Bone marrow (tissue), 2 donors: ENCODE measurements at places on chromosomes 13 and 19.

DNA sequence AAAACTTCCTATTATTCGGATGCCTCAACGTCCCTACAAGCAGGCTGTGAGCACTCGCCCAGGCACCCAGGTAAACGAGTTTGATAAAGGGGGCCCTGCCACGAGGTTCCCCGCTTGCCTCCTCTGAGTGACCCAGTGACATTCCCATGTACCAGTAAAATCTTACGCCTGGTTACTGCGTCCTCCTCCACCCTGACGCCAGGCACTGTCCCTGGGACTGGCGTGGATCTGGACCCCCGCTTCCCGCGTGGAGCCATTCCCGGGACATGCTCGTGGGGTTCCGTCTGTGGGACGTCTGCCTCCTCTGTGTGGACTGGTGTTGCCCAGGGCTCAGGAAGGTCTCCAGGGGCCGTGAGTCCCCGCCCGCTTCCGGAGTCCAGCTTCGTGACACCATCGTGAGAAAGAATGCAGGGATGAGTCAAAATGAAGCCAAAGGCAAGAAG, 407 bp upstream of the ZNF550 start:
- DNase-seq, result no peak

GRCh38 chr13:64697226-64697625, 2532.9 kb downstream of the PCDH9 start:
- DNase-seq, result no peak

DNA sequence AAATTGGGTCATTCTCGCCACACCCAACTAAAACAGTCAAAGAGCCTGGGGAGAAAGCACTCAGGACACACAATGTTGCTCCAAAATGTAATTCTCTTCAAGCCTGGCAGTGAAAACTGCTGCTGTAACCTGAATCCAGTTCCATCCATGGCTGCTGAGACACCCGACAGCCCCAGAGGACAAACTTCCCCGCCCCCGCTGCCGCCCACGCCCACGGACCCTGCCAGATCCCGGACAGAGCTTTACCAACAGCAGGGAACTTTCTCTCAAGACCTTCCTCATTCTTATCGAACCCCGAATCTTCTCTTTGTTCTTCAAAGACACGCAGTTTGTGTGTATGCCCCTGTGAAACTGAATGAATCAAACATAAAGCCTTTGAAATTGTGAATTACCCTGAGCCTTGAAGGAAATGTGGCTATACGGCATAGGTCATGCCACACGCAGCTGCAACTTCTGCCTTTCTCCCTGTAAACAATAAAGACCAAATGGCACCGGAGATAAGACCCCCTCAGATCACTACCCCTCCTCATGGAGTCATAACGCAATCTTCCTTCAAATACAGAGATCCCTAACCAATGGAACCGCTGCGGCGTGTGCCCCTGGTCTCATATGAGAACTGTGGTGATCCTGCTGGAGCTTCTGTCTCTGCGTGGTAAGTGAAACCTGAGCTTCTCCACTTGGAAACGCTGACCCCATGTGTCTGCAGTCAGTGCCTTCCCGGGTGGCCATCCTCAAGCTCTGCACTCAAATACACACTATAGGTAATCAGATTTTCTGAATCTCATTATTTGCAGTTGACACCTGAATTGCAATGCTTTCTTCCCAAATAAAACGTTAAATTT, 4.8 kb upstream of the LAMP1 start:
- no peak for DNase-seq

DNA sequence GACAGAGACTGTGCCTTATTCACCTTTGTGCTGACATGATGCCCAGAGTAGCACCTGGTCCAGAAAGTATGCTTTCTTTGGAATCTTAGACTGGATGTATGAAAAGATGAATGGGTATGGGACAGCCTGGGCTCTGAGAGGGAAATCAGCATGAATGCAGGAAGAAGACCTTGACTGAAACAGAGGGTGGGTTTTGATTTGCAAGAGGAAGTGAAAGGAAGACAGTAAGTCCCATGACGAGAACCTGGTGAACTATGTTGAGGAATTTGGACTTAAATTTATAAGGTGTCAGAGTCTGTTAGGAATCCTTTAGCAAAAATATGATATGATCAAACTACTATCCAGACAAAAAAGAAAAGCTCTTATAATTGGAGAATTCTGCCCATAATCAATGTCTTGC, 301.9 kb downstream of the SPRY2 start:
- DNase-seq, result no peak

DNA sequence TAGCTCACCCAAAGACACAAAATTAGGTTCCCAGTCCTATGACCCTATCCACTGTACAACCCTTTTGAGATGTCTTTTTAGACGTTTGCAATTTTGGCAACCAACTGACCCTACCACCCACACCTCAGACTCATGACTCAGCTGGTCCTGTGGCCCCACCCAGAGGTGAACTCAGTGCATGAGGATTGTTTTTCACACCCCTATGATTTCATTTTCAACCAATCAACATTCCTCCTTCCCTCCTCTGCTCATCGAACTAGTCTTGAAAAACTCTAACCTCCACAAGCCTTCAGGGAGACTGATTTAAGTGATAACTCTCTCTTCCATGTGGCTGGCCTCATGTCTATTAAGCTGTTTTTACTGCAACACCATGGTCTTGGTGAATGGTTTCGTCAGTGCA, 350.7 kb downstream of the UQCRFS1 start:
- DNase-seq, result no peak

- DNase-seq, result peak; percentile 33
These were observed 82.8 kb upstream of the MTIF3 start for GRCh38 chr13:27533155-27533643.

DNA sequence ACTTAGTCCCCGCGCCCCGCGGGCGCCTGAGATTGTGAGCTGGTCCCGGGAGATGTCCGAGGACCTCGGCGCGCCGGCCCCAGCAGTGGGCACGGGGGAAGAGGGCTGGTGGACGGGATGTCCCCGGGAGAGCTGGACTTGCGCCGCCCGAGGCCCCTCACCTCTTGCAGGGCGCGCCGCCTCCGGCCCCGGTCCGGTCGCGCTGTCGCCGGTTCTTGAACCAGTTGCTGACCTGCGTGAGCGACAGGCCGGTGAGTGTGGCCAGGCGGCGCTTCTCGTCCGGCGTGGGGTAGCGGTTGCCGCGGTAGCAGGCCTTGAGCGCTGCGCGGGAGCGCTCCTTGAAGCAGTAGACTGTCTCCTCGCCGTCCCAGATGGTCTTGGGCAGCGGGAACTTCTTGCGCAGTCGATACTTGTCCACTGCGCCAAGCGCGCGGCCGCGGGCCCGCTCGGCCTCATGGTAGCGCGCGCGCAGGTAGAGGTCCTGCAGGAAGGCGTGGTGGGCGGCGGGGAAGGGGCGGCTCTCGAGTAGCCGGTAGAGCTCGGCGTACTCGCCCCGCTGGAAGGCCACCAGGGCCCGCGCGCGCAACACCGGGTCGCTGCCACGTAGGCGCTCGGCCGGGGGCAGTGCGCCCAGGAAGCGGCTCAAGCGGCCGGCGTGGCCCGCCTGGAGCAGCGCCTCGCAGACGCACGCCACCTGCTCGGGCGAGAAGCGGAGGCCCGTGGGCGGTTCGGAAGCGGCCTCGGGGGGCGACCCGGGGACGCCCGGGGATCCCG, 984 bp downstream of the SIX5 start:
- DNase-seq, result no peak

GRCh38 chr13:80157261-80157932, 183.5 kb downstream of the SPRY2 start:
- DNase-seq, result no peak

DNA sequence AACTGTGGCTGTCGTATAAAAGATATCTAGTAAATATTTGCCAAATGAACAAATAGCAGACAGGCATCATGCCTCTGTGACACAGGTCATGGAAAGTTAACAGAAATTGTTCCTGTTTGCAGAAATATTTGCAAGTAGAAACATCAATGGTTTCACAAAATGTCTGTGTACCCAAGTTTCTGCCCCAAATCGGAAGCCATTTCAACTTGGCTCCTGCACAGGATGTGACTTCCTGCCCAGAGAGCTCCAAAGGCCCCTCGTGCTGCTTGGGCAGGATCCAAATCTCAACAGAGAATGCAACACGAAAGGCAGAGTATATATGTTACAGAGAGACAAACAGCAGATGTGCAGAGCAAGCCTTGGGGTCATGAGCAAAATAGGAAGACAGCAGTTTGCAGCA, 95.5 kb upstream of the SERP2 start:
- peak; percentile 59 for DNase-seq

GRCh38 chr19:58569943-58570670, 3.0 kb downstream of the MZF1 start:
- no peak for DNase-seq

GRCh38 chr19:35478794-35479677, 11.2 kb downstream of the KRTDAP start:
- DNase-seq, result no peak

DNA sequence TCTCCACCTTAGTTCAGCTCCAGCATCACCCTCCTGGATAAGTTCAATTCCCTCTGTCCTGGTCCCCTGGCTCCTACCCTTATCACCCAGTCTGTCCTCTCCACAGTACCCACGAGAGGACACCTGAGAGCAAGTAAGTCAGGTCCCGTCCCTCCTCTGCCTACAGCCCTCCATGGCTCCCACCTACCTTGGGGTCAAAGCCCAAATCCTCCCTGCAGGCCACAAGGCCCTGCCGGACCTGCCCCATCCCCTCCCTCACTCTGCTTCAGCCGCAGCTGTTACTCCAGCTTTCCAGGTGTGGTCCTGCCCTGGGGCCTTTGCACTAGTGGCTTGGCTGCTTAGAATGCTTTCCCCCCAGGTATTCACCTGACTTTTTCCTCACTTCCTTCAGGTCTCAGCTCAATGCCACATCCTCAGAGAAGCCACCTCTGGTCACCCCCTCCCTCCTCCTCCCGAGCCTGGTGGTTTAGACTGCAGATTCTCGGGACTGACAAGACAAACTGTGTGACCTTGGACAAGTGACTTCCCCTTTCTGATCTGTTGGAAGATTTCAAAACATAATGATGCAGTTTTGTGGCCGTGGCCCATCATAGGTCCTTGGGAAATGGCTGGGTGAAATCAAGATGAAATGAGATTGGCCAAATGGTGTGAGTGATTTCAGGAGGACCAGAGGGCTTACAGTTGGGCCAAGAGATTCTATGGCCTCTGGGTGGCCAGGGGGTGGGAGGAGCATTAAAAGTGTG, 3.6 kb downstream of the TUBB4A start:
- DNase-seq, result no peak

DNA sequence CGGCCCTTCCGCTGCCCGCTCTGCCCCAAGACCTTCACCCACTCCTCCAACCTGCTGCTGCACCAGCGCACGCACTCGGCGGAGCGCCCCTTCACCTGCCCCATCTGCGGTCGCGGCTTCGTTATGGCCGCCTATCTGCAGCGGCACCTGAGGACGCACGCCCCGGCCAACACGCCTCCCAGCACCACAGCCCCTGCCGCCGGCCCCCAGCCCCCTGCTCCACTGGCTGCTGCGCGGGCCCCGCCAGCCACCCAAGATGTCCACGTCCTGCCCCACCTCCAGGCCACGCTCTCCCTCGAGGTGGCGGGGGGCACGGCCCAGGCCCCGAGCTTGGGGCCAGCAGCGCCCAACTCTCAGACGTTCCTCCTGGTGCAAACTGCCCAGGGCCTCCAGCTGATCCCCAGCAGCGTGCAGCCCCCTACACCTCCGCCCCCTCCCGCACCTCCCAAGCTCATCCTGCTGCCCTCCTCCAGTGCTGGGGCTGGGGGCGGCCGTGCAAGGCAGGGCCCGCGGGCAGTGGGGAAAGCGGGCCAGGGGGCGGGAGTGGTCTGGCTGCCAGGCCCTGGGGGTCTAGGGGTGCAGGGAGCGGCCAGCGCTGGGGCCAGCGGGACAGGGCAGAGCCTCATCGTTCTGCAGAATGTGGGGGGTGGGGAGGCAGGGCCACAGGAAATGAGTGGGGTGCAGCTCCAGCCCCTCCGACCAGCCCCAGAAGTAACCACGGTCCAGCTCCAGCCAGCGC, 1.9 kb upstream of the NAT14 start:
- DNase-seq, result no peak

DNA sequence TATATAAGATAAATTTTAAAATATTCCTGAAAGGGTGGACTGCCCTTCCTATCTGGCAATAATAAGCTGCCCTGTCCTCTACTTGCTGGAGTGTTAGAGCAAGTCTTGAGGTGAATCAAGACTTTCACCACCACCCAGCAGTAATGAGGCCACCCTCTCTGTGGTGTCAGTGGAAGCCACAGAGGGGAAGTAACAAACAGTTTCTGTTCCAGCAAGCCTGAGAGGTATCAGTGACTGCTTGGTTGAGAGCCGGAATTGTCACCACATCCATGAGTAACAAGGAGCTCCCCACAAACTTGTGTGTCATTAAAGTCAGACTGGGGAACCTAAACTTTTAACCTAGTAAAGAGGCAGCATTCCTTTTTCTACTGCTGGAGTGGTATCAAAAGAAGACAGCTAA, 532.7 kb upstream of the SPRY2 start:
- peak; percentile 4 for DNase-seq

GRCh38 chr13:32790731-32791130, 204.5 kb downstream of the PDS5B start:
- no peak for DNase-seq

GRCh38 chr13:100987948-100988347, 313.4 kb upstream of the TMTC4 start:
- DNase-seq, result no peak

GRCh38 chr19:2315818-2316353, 7.9 kb upstream of the LINGO3 start:
- peak; percentile 41 for DNase-seq

GRCh38 chr19:11273296-11273695, 11.0 kb upstream of the DOCK6 start:
- DNase-seq, result no peak

DNA sequence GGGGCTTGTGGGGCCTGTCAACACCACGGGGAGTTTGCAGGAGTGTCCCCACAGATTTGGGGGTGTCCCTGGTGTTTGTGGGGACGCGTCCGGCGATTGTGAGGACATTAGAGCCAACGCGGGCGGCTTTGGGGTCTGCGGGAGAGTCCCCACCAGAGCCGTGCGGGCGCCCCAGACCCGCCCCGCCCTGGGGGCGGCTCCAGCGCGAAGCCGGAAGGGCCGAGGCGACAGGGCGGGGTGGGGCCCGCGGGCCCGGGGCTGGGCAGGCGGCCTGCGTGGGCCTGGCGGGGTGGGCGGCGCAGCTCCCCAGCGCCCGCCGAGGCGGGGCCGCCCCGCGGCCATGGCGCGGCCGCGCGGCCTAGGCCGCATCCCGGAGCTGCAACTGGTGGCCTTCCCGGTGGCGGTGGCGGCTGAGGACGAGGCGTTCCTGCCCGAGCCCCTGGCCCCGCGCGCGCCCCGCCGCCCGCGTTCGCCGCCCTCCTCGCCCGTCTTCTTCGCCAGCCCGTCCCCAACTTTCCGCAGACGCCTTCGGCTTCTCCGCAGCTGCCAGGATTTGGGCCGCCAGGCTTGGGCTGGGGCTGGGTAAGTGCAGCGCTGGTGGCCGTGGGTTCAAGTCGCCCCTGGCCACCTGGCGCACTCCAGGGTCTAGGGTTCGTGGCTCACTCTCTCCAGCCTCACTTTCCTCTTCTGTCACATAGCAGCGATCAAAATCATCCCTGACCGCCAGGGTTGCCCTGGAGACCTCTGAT, 10.3 kb downstream of the PDE4A start:
- DNase-seq, result no peak

DNA sequence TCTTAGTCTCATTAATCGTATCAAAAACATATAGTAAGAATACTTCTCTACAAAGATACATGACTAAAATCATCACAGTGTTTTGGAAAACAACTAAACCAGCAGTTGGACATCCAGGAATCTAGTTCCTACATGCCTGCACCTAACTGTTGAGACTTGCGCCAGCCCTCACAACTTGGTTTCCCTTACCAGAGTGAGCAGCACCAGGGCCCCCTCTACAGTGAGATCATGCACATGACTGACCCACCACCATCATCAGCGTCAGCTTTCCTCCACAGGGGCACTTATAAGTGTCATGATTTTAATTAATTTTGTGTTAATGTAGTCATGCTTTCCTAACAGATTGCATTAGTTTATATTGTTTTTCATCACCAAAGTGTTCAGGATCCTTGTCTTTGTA, 1322.0 kb downstream of the EFNB2 start:
- DNase-seq, result no peak

- no peak for DNase-seq
These were observed 89.3 kb downstream of the KL start for GRCh38 chr13:33105387-33106005.
